ENCODE measurements at places on chromosomes 2 and 18.

DNA sequence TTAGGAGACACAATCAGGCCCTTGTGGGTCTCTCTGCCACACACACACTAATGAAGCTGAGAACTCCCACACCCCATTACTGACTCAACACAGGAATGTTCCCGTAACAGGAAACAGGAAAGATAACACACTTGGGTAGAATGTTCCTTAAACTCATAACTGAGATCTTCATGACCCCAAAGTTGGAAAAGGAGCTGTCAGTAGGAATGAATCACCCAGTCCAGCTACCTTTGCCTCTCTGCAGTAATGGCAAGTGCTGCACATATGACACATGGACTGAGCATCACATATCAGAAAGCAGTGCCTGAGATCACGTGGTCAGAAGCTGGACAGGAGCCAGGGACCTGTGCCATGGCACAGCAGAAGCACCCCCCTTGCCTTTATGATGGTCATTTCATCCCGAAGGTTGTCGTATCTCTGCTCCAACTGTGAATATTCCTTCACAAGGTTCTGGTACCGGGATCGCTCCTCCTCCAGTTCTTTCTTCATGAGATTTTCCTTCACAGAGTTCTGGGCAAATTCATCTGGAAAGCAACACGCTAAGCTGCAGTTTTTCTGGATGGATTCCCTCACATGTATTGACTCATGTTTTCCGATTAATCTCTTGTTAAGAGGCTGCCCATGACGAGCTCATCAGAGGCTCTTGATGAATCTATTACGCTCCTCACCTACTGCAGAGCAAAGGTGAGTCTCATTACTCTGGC lies 65.4 kb upstream of the ACAA2 start:
- no peak for DNase-seq

DNA sequence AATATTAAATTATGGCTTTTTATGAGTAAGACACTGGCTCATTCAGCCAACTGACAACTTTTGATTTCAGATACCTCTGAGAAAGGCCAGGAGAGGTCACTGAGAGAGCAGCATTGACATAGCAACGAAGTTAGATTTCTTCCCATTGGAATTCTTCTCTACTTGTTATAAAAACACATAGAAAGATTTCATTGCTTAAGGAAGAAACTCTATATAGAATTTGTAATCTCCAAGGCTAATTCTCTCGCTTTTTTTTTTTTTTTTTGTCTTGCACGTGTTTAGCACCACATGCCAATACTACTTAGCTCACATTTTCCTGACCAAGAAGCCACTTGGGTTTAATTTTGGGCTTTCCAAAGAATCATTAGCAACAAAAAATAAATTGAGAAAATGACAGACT lies 233.7 kb downstream of the CALCRL start:
- DNase-seq: no peak

- DNase-seq: no peak
These were observed 29.0 kb upstream of the GIGYF2 start for GRCh38 chr2:232667989-232668583.

DNA sequence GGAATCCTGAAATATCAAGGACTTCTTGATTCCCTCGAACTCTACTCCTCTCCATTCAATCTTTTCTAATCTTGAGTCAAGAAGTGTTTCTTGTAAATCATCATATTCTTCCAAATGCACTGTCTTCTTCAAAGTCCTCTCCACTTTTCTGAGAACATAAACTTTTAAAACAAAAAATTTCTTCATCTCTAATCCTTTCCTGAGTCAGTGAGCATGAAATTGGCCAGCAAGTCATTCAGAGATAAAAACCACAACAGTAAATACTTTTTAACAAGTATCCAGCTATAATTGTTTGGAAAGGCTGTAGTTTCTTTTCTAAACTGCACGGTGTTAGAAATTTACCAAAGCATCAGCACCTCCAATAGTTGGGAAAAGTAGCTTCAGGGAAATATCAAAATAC lies 312.6 kb upstream of the GALNT5 start:
- no peak for DNase-seq

DNA sequence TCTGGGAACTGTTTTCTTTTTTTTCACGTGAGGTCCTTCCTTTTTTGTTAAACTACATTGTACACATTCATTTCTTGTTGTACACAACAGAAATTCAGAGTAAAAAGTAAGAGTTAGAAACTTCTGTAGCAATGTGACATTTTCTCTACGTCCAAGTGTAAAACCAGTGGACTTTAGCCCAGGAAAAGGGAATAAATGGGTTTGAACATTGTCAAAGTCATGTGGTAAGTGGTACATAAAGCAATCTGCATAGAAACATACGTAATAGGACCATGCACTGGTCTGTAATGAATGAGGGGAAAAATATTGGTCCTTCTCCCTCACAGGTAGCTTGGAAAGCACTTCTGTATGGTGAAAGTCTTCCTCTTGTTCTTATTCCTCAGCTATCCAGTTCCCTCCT lies 421.4 kb downstream of the SETBP1 start:
- DNase-seq: no peak
